ENCODE measurements at places on chromosomes 1 and 21.

- no peak for DNase-seq
Measured at GRCh38 chr1:205569411-205570172, 62.2 kb downstream of the ELK4 start.

DNA sequence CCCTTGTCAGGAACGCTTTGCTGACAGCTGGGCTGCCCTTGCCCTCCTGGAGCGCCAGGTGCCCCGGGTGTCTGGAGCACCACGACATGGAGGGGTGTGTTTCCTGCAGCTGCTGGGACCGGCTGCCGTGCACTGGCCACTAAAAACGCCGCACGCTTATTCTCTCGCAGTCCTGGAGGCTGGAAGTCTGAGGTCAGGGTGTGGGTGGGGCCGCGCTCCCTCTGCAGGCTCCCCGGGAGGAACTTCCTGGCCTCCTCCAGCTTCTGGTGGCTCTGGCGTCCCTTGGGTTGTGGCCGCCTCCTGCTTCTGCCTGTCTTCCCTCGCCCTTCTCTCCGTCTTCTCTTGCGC, 28.0 kb upstream of the PLCH2 start:
- DNase-seq: no peak

- DNase-seq: no peak
Measured at GRCh38 chr1:224205438-224205840, 22.4 kb downstream of the DEGS1 start.

DNA sequence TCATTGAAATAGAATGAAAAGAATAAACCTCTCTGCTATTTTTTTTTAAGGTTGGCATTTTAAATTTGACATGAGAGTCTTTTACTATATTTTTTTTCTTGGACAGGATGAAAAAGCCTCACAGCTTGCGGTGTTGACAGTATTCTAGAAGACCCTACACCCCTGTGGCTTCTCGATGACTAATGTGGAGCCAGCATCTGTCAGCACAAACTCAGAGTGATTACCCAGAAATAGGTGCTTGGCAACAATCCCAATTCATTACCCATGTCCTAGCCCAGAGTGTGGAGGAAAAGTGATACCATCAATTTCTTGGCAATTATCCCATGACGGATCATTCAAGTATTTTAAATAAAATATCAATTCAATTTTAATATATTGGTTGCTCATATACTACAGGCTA, 186.8 kb upstream of the MAP1LC3C start:
- DNase-seq: no peak

- no peak for DNase-seq
Measured at GRCh38 chr1:151839457-151840403, at the start of gene C2CD4D. TSS of gene C2CD4D (minus strand) at chr1:151839820. CDS start at chr1:151838989, 831 bp downstream.

GRCh38 chr1:13950637-13951036, 250.6 kb downstream of the PRDM2 start:
- no peak for DNase-seq

GRCh38 chr1:207863893-207864535, 46.9 kb downstream of the CD34 start:
- DNase-seq: no peak

- DNase-seq: no peak
Measured at GRCh38 chr1:116540088-116540487, 30.7 kb downstream of the CD58 start.

- no peak for DNase-seq
Measured at GRCh38 chr1:207935166-207935583, 24.2 kb upstream of the CD34 start.

DNA sequence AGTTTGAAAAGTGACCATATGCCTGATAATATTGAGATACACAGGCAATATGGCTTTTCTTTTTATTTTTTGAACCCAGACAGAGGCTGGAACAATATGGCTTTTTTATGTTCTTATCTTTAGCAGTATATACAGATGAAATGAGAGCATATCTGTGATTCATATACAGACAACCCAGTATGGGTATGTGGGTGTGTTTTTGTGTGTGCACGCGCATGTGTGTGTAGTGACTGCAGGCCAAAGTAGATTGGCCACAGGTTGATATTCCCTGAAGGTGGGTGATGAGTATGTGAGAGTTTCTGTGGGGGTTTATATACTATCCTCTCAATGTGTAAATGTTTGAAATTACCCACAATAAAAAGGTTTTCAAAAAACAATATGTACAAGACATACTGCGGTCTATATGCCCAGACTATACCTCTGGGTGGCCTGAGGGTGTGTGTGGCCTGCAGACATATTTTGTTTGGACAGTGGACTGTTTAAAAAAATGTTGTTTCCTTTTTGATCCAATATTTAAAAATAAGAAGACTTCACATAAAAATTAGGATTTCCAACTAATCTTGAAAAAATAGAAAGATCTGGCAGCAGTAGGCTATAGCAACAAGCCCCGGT, 26.3 kb upstream of the TIAM1 start:
- DNase-seq: no peak

DNA sequence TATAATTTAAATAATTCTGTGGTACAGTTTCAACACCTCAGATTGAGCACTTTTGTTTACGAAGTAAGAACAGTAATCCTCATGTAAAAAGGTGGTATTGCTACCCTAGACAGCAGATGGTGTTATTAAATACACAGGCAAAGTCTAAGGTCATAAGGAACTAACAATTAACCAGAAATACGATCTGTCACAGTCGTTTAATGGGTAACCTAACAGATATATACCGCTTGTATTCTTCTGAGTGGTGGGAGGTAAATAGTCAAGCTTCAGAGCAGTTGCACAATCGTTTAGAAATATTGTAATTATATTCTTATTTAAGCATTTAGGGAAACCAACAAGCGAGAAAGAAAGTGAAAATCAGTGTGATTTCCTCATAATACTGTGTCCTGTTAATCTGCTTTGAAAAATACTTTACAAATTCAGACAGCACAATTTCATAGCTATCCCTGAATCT, 9.8 kb upstream of the IRF2BP2 start:
- DNase-seq: no peak

- no peak for DNase-seq
Measured at GRCh38 chr1:220135755-220136154, 41.8 kb downstream of the IARS2 start.

Measured in renal cortex interstitium (tissue), 15 donors.